ENCODE measurements at places on chromosomes 12 and 14. TPM values are rescaled to one million over a fixed set of nuclear protein-coding genes. Genes with fewer than 3 reads are reported as not detected.
A peak's percentile ranks its signal among the peaks of the same experiment; 100 is the strongest.

GRCh38 chr12:52598966-52599365, 2.3 kb downstream of the KRT72 start:
- no peak for DNase-seq
- H3K4me3 ChIP-seq: no peak overlapping the region

DNA sequence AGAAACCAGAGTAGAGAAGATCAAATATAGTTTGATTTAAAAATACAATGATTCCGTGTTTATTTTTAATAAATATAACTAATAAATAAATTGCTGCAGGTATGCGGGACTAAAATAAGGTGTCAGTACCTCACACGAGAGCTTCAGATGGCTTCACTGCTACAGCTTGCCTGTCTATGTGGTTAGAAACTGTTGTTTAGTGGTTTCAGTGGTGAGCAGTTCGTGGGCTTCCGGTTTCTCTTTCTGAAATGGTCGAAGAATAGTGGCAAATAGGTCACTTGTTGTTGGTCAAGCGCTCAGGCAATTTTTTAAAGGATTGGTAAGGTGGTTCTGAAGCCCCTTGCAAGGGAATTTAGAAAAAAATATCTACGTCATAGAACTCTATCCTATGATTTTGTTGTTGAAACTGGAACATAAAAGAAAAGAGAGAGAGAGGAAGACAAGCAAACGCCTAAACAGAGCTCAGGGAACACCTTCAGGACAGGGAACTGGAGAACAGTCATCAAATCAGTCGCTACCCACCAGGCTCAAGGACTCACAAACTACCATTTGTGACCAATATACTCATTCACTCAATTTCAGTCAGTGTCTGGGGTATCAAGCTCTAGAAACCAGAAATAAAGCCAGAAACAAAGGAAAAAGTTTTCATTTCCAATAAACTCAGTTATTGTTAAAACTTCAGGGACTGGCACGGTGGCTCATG, 31.3 kb downstream of the GABARAPL1 start:
- no peaks in the 10 kb centered on the region for H3K4me1 ChIP-seq
- no peaks in the 10 kb centered on the region for H3K36me3 ChIP-seq
- no peak overlapping the region for H3K27ac ChIP-seq
- DNase-seq: no peak
- H3K27me3 ChIP-seq: no peaks in the 10 kb centered on the region
- no peak overlapping the region for H3K4me3 ChIP-seq

DNA sequence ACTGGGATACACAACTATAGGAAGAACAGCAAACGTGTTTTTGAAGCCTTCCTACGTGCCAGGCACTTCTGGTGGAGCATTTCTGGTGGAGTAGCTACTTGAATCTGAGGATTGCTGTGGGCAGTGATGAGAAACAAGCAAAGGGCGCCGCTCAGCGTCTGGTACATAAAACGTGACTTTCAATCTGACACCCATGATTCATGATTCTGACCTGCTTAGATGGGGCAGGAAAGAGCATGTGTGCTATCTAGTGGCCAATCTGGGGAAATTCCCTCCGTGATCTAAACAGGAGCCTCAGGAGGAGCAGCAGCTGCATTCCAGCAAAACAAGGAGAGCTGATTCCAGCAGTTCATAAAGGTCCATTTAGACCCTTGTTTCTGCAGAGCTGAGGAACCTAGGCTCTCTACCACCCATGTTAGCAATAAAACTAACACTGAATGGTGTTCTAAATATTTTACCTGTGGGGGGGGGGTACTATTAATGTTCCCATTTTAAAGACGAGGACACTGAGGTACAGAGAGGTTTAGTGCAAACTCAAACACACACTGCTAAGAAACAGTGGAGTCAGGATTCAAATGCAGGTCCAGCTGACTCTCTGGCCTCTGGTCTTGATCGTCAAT, 37.8 kb downstream of the PAH start:
- H3K36me3 ChIP-seq: no peaks in the 10 kb centered on the region
- H3K4me3 ChIP-seq: no peak overlapping the region
- no peak overlapping the region for H3K27ac ChIP-seq

DNA sequence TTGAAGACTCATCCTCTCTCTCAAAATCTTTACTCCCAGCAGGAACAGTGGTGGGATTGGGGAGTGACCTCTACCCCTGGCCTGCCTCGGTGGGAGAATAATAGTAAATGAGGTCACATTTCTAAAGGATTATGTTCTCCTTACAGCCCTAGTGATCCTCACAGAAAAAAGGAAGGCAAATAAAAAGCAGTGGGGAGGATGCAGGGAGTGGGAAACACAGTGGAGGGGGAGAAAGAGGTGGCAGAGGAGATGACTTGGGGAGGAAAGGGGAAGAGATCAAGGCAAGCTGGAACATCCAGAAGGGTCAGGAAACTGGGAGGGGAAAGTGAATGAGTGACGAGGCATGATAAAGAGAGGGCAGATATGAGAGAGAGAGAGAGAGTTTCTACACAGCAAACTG, 8.3 kb upstream of the SYNDIG1L start:
- H3K4me1 ChIP-seq: no peaks in the 10 kb centered on the region
- H3K36me3 ChIP-seq: no peaks in the 10 kb centered on the region
- DNase-seq: no peak
- no peak overlapping the region for H3K4me3 ChIP-seq
- H3K27ac ChIP-seq: no peak overlapping the region

DNA sequence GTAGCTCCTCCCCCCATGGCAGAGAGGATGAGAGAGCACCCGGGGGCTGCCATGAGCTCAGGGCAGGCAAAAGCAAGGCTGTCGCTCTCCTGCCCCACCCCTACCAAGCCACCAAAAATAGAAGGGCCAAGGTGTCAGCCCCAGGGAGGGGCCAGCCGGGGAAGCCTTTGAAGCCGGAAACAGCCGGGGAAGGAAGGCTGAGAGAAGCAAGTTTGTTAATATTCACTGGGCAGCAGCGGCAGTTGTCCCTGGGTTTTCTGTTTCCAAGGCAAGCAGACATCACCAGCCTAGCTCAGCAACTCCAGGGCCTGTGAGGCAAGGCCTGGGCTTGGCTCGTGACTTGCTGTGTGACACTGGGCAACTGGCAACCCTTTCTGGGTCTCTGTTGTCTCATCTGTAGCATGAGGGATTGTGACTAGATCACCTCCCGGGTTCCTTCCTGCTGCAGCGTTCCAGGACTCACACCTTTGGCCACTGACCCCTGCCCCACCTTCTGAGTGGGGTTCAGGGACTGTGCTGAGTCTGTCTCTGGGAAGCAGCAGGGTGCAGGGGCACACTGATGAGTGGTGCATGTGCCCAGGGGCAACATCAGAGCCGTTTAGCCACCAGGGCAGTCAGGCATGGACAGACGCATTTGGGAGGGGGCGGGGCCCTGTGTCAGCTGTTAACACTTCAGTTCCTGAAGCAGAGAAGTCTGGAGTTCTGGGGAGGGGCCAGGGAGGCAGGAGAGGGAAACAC, 24.3 kb downstream of the SYNDIG1L start:
- H3K36me3 ChIP-seq: no peaks in the 10 kb centered on the region
- no peak for DNase-seq
- no peaks in the 10 kb centered on the region for H3K27me3 ChIP-seq
- peaks cover 2% of the 10 kb centered on the region for H3K4me1 ChIP-seq
- no peak overlapping the region for H3K27ac ChIP-seq

DNA sequence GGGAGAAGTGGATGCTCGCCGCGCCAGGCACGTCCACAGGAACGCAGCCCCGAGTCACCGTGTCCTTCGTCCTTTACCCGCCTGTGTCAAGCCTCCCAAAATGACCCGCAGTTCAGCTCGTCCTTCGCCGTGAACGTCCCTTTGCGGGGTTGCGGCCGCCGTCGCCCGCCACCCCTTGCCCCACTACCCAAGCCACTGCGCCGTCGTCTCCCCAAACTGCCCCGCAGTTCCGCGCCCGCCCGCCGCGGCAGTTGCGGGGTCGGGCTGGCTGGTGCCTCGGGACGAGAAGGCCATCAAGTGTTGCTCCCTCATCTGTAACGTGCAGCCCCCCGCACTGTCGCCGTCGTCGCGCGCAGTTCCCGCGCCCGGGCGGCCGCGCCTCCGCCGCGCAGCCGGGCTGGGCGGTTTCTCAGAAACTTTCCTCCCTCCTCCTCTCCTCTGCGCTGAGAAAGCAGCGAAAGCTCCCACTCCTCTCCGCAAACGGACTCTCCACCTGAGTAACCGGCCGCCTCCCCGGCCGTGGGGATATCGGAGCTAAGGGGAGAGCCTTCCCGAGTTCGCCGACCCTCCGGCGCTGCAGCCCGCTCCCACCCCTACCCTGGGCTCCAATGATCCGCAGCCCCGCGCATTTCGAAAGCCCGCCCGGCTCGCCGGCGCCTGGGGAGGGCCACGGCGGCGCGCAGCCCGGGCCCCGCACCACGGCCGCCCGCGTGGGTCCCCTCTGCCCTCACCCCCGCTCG, 6.7 kb downstream of the CDKN1B start:
- H3K27ac ChIP-seq: peak overlapping the region; percentile 99
- peak; percentile 62 for DNase-seq
- peaks cover 6% of the 10 kb centered on the region for H3K4me1 ChIP-seq
- H3K4me3 ChIP-seq: peak overlapping the region; percentile 77

GRCh38 chr12:16260206-16260605, 17.3 kb downstream of the SLC15A5 start:
- H3K27ac ChIP-seq: no peak overlapping the region
- no peaks in the 10 kb centered on the region for H3K27me3 ChIP-seq
- no peak for DNase-seq
- H3K4me3 ChIP-seq: no peak overlapping the region
- no peaks in the 10 kb centered on the region for H3K4me1 ChIP-seq
- H3K36me3 ChIP-seq: no peaks in the 10 kb centered on the region

- no peak overlapping the region for H3K4me3 ChIP-seq
- H3K27ac ChIP-seq: no peak overlapping the region
- H3K36me3 ChIP-seq: no peaks in the 10 kb centered on the region
- no peak for DNase-seq
- H3K4me1 ChIP-seq: no peaks in the 10 kb centered on the region
These were observed 41.8 kb downstream of the ARF6 start for GRCh38 chr14:49934646-49935045.

GRCh38 chr12:82886671-82887340, 200.1 kb downstream of the TMTC2 start:
- no peaks in the 10 kb centered on the region for H3K27me3 ChIP-seq
- no peaks in the 10 kb centered on the region for H3K4me1 ChIP-seq
- no peak overlapping the region for H3K4me3 ChIP-seq
- no peak overlapping the region for H3K27ac ChIP-seq
- no peaks in the 10 kb centered on the region for H3K36me3 ChIP-seq

- H3K4me3 ChIP-seq: no peak overlapping the region
- H3K27ac ChIP-seq: no peak overlapping the region
- H3K36me3 ChIP-seq: no peaks in the 10 kb centered on the region
- no peak for DNase-seq
These were observed 8.8 kb downstream of the EIF2B2 start for GRCh38 chr14:75011356-75011994.

DNA sequence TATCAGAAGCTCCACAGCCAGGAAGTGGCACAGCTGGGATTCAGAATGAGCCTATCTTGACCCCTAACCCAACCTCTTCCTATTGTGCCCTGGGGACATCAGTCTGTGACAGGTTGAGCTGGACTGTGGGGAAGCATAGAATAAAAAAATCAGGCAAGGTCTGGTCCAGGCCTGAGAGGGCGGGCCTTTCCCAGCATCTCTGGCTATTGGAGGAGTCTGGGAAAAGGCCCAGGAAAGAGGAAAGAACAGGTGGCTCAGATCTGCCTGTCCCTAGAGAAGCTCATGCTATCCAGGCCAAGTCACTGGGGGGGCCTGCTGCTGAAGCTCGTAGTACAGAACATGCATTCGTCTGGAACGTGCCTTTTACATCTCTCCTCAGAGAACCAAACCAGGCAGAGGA, 100.5 kb downstream of the PPM1H start:
- no peak overlapping the region for H3K27ac ChIP-seq
- no peaks in the 10 kb centered on the region for H3K4me1 ChIP-seq
- peak; percentile 55 for DNase-seq
- H3K36me3 ChIP-seq: no peaks in the 10 kb centered on the region

GRCh38 chr12:130871286-130872178, at the start of gene RAN:
RAN (plus strand) TSS chr12:130872066; CDS start chr12:130872594, 528 bp downstream.
- H3K27me3 ChIP-seq: no peaks in the 10 kb centered on the region
- no peaks in the 10 kb centered on the region for H3K36me3 ChIP-seq
- peaks cover 3% of the 10 kb centered on the region for H3K4me1 ChIP-seq
- peak within 1 kb of the TSS; percentile 89 for H3K27ac ChIP-seq
- H3K4me3 ChIP-seq: peak within 1 kb of the TSS; percentile 60

GRCh38 chr14:91300283-91300895, 55.9 kb upstream of the GPR68 start:
- DNase-seq: no peak
- H3K4me1 ChIP-seq: no peaks in the 10 kb centered on the region
- no peak overlapping the region for H3K4me3 ChIP-seq
- H3K27ac ChIP-seq: no peak overlapping the region
- no peaks in the 10 kb centered on the region for H3K27me3 ChIP-seq

- no peak for DNase-seq
- H3K36me3 ChIP-seq: no peaks in the 10 kb centered on the region
- H3K27ac ChIP-seq: no peak overlapping the region
These were observed 4.7 kb downstream of the ANHX start for GRCh38 chr12:133231001-133231400.

DNA sequence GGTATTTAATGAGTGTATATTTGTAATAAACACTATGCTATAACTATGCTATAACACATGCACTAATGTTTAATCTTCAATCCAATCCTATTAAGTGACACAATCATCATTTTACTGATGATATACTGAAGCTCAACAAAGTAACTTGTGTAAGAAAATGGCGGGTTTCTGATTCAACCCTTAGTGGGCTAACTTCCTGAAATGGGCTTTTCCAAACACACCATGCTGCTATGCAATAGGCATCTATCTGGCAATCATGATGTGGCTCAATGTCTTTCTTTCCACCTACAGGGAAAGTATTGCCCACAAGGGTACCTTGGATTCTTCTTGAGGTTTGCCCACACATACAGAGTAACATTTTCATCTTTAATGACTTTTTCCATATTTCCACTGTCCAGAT, 48.3 kb downstream of the DNAI7 start:
- H3K27ac ChIP-seq: no peak overlapping the region
- no peak for DNase-seq
- H3K4me1 ChIP-seq: no peaks in the 10 kb centered on the region
- H3K4me3 ChIP-seq: no peak overlapping the region
- H3K27me3 ChIP-seq: no peaks in the 10 kb centered on the region

- peak; percentile 67 for DNase-seq
- H3K27me3 ChIP-seq: no peaks in the 10 kb centered on the region
- H3K27ac ChIP-seq: peak overlapping the region; percentile 58
- H3K4me3 ChIP-seq: no peak overlapping the region
- H3K4me1 ChIP-seq: peaks cover 10% of the 10 kb centered on the region
- no peaks in the 10 kb centered on the region for H3K36me3 ChIP-seq
These were observed 15.8 kb downstream of the ATP5MC2 start for GRCh38 chr12:53660041-53660440.

DNA sequence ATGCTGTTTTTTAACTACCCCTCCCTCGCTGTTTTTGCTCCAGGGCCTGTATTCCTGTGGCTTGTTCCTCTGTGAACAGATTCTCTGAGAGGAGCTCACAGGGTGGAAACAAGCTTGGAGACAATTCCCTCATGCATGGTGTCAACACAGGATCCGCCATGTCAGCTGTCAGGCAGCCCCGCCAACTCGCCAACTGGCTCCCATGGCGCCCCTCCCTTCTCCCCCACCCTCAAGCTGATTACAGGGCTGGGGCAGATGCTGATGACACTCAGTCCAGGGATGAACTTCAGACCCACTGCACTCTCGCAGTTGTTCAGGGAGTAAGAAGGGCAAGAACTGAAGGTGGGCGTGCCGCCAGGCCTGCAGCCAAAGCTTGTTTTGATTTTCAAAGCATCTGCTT, 229.9 kb downstream of the NTF3 start:
- no peak overlapping the region for H3K27ac ChIP-seq
- no peaks in the 10 kb centered on the region for H3K36me3 ChIP-seq
- no peak overlapping the region for H3K4me3 ChIP-seq
- H3K4me1 ChIP-seq: no peaks in the 10 kb centered on the region

TRIM9 gene
- total RNA-seq: 0.91 TPM

RFLNA gene
- 1.1 TPM for total RNA-seq

MYO1H gene
- total RNA-seq: 0.12 TPM

PPTC7 gene
- 22.5 TPM for total RNA-seq

GOLT1B gene
- total RNA-seq: 21.9 TPM

GLIPR1L2 gene
- total RNA-seq: 5.2 TPM

All from ovary (tissue), 10 donors.